Activated naive CD4-positive, alpha-beta T cell treated with anti-CD3 and anti-CD28 coated beads, Interleukin-2, amount 50 U/mL, for 16 hours (primary cell): ENCODE measurements at places on chromosomes 1 and 21.
A peak's percentile ranks its signal among the peaks of the same experiment; 100 is the strongest.

DNA sequence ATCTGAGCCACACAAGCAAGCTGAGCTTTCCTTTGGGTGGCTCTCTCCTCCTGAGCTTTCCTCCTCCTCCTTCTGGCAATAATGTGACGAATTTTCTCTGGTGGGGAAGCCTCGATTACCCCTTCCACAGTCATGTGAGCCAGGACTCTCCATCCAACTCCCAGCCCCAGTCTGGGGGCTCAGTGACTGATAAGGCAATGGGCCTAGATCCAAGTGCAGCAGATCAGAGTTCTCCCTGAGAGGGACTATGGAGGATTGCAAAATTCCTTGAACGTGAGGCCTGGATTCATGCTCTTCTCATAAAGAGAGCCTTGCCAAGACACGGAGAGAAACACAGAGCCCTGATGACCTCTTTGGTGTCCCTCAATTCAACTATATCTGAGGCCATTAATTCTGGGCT lies 31.3 kb upstream of the TRIM67 start:
- DNase-seq: no peak

- no peak for DNase-seq
Observed at GRCh38 chr1:186530109-186530508, 69.2 kb upstream of the PDC start.

DNA sequence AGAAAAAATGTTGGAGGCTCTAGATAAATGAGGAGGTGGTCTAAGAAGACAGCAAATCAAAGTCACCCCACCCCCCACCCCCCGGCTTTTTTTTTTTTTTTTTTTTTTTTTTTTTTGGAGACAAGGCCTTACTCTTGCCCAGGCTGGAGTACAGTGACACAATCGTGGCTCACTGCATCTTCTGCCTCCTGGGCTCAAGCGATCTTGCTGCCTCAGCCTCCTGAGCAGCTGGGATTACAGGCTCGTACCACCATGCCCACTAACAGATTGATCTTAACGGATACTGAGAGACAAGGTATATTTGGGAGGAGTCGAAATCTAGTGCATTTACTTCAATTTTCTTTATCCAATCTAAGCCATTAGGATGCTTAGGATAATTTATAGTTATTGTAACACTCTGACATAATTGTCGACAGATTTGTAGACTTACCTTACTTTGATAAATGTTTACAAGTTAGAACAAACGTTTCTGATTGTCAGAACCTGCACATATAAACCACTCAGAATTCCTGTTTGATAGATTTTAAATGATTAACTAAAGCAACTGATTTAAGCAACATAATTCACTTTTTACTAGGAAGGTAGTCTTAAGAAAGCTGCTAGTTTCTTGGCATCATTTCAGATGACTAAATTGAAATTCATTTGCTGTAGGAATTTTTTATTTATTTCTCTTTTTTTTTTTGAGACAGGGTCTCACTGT lies 33.7 kb upstream of the NBL1 start:
- no peak for DNase-seq

DNA sequence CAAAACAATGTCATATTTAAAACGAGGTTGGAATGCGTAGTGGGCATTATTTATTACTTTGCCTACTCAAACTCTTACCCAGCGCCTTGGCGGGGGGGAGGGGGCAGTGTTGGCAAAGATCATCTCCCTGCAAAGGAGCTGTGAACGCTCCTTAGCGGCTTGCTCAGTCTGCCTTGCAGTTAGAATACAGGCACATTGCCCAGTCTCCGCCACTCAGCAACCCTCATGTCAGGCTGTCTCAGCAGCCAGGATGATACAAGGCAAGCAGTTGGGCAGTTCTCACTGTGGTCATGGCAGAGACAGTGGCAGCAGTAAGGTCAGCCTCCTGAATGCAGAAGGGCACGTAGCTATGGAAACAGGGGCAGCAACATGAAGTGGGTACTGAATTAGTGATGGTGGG lies 170.4 kb upstream of the KCNK2 start:
- no peak for DNase-seq

- no peak for DNase-seq
Observed at GRCh38 chr1:12851779-12852178, 3.3 kb upstream of the HNRNPCL1 start.

DNA sequence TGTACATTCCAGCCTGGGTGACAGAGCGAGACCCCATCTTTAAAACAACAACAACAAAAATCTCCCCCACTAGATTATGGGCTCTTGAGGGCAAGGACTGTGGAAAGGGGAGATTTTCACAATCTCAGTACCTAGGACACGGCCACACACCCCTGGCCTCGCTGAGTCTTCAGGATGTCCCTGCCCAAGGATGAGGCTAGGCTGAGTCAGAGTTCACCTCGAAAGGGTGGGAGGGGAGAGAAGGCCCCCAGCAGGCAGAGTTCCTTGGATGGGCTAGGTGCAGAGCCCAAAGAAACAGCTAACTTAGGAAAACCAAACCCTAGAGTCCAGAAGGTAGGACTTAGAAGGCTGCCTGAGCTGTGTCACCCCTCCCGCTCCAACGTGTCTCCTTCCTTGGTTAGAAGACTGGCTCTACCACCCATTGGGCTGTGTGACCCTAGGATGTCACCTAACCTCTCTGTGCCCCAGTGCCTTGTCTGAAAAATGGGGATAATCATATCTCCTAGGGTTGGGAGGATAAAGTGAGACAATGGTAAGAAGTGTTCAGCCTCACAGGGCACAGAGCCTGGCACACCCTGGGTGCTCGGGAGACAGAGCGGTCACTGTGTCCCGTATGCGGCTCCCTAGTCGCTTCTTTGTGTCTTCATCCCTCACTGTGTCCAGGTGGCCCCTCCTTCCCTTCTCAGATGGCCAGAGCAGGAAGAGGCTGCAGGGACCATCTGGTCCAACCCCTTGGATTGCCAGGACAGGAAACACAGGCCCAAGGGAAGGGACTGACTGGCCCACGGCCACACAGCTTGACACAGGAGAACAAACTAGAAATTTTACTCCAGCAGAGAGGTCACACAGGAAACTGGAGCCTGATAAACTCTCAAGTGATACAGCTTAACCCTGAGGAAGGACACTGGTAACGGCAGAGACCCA lies 11.2 kb downstream of the TRIM62 start:
- DNase-seq: no peak

DNA sequence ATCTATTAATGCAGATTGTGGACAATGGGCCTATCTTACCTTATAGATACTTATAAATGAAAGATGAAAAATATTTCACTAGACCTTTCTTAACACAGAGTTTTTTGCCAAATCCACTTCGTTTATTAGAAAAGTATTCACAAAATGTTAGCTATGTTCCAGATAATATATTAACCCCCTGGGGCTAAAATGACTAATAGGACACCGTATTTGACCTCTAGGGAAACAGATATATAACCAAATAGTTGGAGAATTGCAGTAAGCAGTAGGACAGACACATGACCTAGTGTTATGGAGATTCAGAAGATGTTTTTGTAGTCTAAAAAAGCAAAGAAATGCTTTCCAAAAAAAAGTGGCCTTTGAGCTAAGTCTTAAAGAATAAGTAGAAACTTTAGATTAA lies 106.9 kb downstream of the SEC16B start:
- DNase-seq: no peak

DNA sequence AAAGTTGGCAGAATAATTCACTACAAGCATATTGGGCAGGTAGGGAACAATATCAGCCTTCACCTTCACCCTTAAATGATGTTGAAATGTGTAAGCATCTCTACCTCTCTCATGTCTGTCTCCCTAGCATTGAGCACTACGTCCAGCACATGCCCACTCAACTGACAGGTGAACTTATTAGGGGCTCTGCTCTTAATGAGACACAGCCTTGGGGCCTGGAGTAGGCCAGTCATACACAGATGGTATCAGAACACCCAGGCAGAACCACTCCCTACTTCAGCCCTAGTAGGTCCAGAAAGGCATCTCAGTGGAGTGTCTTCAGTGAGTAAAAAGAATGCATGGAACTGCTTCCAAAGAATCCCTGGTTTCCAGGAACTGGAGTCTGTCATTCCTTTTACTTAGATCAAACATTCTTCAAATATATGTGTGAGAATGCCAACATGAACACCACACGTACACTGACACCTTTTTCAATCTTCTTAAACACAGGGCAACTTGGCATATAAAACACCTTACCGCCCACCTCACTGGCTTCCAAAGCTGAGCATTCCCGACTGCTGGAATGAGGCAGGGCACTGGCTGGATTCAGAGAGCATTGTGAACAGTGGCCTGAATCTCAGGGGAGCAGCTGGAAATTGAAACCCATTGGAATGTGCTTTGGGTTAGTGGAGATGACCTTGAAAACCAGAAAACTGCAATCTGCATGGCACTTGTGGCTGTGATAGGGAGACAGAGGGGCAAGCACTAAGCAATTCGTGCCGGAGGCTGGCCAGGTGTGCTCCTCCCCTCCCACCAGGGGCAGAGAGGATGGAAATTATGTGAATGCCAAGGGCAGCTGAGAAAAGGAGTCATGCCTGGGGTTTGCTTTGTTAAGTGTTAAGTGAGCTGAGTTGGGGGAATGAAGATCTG lies 24.2 kb upstream of the HSD3B1 start:
- DNase-seq: no peak

- DNase-seq: peak; percentile 74
Observed at GRCh38 chr1:46532498-46533178, 18.8 kb downstream of the KNCN start.

DNA sequence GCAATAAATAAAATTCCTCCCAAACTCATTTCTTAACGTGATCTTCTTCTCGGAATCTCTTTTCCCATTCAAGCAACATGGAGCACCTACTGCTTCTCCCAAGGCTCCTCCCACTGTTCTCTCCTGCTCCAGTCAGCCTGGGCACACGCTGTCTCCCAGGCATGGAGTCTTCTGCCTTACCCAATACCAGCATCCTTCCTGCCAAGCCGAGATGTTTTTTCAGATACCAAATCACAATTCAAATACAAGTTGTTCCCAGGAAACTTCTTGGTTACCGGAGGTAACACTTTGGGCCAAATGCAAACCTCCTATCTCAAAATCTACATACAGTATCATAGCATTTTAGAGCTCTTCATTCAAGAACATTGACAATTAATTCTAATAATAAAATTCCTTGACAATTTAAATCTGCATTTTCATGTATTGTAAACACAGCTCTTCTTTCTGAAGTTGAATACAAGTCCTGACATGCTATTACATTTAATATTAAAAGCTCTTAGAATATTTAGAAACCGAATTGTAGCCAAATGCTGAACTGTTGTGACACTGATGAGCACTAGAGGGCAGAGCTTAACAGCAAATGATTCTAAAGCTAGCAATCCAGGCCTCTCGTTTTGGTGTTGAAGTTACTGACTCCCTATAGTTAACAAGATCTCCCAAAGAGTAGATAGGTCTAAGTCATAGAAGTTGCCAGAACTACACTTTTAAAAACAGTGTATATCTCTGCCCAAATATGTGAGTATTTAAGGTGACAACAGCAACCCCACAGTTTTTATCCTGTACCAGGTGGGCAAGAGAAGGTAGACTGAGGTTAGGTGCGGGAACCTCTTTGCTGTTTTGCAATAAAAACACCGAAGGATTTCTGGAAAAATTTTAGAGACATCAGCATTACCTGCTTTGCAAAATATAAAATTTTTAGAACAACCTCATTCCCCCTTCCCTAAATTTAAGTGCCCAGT lies 52.3 kb downstream of the BCAR3 start:
- peak; percentile 29 for DNase-seq

DNA sequence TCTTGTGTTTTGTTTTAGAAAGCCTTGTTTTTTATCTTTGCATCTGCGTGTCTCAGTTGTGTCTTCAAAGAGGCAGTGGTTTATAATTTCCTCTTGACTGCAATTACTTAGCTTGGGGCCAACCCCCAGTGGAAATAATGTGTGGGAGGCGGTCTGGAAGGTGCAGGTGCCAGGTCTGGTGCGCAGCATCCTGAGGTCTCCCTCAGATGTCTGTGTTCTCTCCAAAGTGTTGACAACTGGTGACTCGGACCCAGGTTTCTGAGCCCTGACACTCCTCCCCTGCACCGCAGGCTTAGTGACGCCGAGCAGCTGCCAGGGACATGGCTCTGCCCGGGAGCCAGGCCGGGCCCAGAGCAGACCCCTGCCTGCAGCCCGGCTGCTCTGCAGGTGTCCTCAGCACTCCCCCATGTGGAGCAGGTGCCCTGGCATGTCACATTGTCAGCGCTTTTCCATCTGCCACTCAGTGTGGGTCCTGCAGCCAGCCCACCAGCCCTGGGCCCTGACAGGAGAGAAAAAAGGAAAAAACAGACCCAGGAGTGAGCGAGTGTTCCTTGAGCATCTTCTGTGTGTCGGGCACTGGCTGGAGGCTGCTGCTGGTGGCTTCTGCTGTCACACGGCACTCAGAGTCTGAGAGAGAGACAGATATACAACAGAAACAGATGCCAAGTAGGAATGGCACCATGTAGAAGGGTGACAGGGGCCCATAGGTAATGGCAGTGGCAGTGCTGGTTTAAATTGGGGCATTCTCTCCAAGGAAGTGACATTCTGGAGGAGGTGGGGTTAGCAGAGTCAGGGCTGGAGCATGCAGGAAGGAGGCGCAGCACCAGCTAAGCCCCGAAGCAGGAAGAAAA lies 24.8 kb upstream of the SELENON start:
- peak; percentile 88 for DNase-seq

DNA sequence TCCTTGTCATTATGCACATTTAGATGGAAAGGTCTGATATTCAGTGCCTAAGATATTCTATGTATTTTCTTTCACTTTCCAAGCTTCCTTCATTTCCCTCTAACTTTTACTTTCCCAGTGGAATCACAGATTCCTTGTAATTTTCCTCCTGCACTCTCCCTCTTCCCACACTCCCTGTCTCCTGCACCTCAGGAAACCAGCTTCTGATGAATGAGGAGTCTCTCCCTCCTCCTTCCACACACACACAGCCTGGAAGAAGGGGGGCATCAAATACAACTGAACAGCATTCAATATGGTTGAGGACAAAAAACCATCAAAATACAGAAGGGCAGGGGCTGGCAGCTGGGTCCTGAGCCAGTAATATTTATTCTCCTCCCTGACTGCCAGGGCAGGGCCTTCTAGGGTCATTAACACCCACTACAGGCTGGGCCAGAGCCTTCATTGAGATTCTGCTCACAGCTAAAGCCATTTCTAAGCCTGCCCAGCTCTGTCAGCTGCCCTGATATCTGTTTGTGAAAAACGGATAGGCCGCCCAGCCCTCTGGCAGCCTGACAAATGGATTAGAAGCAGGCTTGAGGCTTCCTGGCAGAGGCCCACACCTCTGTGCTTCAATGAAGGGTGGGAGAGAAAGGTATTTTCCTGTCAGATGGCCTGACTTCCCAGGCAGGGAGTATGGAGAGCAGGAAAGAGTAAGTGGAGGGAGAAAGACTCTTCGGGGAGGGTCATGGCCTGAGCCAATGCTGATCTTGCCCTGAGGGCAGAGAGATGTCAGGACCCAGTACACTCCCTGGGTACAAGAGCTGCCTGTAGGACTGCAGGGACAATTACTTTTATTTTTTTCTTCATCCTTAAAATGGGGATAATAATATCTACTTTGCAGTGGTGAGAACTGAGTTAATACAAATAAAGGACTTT lies 138.9 kb upstream of the SPATA6 start:
- DNase-seq: no peak

- DNase-seq: peak; percentile 59
Observed at GRCh38 chr1:25622531-25622930, 5.9 kb downstream of the MAN1C1 start.
